ENCODE measurements at places on chromosomes 6 and 20.
A peak's percentile ranks its signal among the peaks of the same experiment; 100 is the strongest.

DNA sequence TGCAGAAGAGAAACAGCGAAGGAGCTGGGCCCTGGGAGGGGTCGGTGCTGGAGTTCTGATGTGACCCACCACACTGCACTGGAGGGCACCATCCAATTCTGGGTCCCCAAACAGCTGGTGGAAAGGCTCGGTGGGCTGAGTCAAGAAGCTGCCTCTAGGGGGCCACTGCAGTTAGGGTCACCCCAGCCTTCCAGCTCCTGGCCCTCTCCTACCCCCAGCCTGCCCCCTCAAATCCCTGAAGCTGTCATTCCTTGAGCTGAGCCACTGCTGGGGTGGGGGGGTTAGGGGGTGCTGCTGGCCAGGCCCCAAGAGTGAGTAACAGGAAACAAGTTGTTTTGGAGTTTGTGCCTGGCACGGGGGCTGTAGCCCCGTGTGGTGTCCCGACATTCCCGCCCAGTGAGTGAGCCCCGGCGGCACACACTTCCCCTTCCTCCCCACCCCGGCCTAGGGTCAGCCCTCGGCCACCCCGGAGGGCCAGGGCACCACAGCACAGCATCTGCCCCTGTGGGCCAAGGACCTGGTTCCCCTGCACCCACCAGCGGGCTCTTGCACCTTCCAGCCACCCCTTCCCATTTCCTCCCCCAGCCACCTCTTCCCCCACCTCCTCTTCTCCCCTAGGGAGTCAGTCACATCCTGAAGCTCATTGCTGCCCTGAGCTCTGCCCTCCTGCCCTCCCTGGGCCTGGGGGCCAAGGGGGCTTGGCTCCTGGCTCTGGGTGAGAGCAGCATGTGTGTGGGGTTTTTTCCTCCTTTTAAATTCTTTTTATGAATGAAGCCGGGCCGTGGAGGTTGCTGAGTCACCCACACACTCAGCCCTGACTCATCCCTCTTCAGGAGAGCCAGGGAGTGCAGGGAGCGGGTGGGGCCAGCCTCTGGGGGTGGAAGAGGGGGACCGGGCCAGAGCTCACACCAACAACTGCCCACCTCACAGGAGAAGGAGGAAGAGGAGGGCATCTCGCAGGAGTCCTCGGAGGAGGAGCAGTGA lies 4.6 kb downstream of the SMIM29 start:
- peaks cover 14% of the 10 kb centered on the region for H3K4me1 ChIP-seq
- peak overlapping the region; percentile 68 for H3K27ac ChIP-seq
- H3K27me3 ChIP-seq, result no peaks in the 10 kb centered on the region
- no peak overlapping the region for H3K4me3 ChIP-seq
- peaks cover 55% of the 10 kb centered on the region for H3K36me3 ChIP-seq

GRCh38 chr6:166274163-166274562 lies 34.0 kb downstream of the PRR18 start:
- H3K27me3 ChIP-seq, result peaks cover 4% of the 10 kb centered on the region
- H3K4me3 ChIP-seq, result no peak overlapping the region
- H3K4me1 ChIP-seq, result no peaks in the 10 kb centered on the region
- H3K36me3 ChIP-seq, result no peaks in the 10 kb centered on the region

DNA sequence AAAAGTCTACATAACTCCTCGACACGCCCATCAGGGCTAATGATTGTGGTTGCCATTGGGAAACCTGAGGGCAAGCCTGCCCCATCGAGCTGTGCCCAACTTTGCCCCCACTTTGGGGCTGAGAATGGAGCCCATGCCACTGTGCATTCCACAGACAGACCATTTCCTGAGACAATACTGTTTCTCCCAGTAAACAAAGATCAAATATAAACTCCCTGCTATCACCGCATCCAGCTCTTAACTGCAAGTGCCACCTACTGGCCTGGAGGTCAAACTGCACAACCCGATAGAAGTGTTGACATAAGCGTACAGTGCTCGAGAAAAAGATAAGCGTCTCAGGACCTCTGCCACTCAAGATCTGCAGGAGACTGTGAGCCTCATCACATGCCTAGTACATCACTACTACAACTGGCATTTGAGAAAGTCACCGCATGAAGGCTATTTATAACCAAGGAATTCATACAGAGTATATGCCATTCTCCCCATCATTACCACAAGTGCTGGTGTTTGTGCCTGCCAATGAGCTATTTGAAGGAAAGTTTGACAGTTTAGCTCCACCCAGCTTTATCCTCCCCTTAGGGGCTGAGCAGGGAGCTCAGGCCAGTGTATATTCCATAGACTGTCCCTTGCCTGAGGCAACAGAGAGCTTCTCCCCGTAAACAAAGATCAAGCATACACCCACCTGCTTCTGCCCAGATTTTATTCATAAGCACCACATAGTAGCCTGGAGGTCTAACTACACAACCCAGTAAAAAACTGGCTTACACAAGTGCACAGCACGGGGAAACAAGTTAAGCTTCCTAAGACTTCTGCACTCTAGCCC lies 4.5 kb upstream of the DEFB126 start:
- DNase-seq, result no peak
- H3K27ac ChIP-seq, result no peak overlapping the region
- no peaks in the 10 kb centered on the region for H3K4me1 ChIP-seq
- H3K4me3 ChIP-seq, result no peak overlapping the region
- no peaks in the 10 kb centered on the region for H3K36me3 ChIP-seq
- no peaks in the 10 kb centered on the region for H3K27me3 ChIP-seq

GRCh38 chr6:114085211-114085610 lies 114.3 kb upstream of the HDAC2 start:
- H3K36me3 ChIP-seq, result no peaks in the 10 kb centered on the region
- H3K4me3 ChIP-seq, result no peak overlapping the region
- DNase-seq, result no peak

DNA sequence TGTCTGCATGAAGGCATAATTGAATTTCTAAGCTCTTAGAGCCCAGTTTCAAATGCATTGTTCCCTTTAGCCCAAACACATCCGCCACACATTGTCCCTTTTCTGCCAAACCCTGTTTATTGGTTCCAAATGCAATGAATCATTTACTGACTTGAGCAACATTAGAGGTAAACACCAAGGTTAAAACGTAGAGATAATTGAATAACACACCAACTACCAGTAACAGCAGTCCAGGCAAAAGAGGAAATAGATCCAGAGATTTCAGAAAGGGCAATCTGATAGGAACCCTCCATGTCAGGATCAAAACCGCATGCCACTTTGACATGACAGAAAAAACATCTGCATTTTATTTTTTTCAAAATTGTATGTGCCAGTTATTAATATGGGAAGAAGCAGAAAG lies 114.8 kb downstream of the PKHD1 start:
- no peaks in the 10 kb centered on the region for H3K4me1 ChIP-seq
- no peaks in the 10 kb centered on the region for H3K27me3 ChIP-seq
- H3K36me3 ChIP-seq, result no peaks in the 10 kb centered on the region
- no peak overlapping the region for H3K4me3 ChIP-seq
- no peak overlapping the region for H3K27ac ChIP-seq

DNA sequence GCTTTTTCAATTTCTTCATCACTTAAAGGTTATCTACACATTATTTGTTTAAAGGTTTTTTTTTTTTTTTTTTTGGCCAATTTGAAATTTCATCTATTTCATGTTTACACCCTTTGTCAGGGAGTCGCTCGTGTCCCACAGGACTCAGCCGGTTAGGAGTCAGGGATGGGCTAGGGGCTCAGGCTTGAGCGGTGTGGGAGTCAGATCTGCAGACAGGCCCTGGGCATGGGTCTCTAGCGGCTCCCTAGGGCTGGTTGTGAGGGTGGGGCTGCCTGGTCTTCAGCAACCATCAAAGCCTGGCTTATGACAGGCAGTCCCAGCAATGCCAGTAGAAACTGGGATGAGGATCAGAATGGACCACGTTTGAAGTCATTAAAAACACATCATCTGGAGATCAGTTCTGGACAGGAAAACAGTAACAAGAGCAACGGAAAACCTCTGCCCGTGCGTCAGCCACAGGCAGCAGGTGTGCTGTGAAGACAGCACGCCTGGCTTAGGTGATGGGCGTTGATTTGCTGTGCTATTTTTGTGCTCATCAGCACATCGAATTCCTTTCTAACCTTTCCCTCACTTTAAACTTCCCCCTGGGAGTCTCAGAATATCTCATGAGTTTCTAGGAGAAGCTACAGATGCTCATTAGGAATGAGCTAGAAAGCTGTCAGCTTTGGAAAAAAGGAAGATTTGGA lies 91.3 kb upstream of the MPC1 start:
- H3K36me3 ChIP-seq, result no peaks in the 10 kb centered on the region
- no peaks in the 10 kb centered on the region for H3K27me3 ChIP-seq
- H3K27ac ChIP-seq, result no peak overlapping the region
- H3K4me1 ChIP-seq, result no peaks in the 10 kb centered on the region
- H3K4me3 ChIP-seq, result no peak overlapping the region

Measured in endodermal cell (in vitro differentiated cells).